ENCODE measurements at places on chromosomes 6 and 20.
A peak's percentile ranks its signal among the peaks of the same experiment; 100 is the strongest.

DNA sequence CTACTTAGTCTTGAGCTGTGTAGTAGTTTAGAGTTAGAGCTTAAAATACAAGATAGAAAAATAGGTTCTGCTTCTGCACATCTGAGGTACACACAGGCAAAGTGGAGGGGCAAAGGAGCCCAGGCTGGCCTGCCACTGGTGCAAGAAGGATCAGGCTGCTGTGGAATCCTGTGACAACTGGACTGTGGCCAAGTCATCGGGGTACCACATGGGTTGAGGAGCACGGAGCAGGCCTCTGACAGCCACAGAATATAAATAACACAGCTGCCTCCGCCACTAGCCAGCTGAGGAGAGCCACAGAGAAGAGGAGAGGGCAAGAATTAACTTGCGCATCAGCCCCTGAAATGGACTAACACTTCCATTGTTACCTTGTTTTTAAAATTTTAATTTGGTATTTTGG is 206.0 kb upstream of the MARCKS start:
- no peak for DNase-seq

DNA sequence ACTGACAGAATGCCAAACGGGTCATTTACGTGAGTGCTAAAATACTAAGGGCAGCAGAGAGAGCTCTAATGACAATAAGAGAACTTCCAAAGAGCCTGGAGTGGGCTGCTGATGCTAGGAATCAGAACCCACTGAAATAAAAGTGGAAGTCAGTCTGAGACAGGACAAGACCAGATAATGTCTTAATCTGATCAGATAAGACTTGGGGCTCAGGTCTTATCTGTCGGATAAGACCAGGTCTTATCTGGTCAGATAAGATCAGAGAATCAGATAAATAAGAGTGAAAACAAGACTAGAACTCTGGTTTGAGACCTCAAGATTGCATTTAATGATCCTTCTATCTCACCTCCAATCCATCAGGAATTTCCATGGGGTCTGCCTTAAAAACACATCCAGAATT is 18.6 kb downstream of the LRP11 start:
- DNase-seq = no peak

- no peak for DNase-seq
These were observed 14.3 kb downstream of the PRPH2 start for GRCh38 chr6:42708096-42708495.

- DNase-seq = no peak
These were observed 183.5 kb upstream of the CST7 start for GRCh38 chr20:24765316-24766142.

- no peak for DNase-seq
These were observed 46.4 kb upstream of the CAP2 start for GRCh38 chr6:17347012-17347411.

- DNase-seq = peak; percentile 1
These were observed 118.2 kb downstream of the RPS12 start for GRCh38 chr6:132932588-132932987.

- no peak for DNase-seq
These were observed 66.9 kb upstream of the CDH4 start for GRCh38 chr20:61185181-61185580.

- no peak for DNase-seq
These were observed 154.1 kb upstream of the BMP2 start for GRCh38 chr20:6613280-6613861.

DNA sequence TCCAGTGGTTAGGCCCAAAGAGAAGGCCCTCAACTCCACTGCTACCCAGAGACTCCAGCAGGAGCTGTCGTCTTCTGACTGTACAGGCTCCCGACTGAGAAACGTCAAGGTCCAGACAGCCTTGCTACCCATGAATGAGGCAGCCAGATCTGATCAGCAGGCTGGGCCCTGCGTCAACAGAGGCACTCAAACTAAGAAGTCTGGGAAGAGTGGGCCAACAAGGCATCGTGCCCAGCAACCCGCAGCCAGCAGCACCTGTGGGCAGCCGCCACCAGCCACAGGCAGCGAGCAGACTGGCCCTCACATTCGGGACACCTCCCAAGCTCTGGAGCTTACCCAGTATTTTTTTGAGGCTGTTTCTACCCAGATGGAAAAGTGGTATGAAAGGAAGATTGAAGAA is 8.1 kb downstream of the LYRM2 start:
- no peak for DNase-seq

DNA sequence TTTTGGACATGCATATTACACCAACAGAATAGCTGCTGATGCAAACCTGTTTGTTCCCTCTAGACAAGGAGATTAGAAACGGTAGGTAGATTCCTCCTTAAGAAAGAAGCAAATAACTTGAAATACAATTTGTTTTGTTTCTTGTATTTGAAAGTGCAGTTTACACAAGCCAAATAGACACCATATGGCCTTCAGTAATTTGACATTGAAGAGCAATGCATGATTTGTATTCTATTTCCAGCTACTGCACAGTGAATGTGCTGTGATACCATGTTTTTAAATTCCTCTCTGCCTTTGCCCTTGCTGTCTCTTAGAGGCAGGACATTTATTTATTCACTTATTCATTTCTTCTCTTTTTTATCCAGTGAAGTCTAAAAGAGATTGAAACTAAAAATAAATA is 31.9 kb upstream of the ANKEF1 start:
- DNase-seq = no peak

DNA sequence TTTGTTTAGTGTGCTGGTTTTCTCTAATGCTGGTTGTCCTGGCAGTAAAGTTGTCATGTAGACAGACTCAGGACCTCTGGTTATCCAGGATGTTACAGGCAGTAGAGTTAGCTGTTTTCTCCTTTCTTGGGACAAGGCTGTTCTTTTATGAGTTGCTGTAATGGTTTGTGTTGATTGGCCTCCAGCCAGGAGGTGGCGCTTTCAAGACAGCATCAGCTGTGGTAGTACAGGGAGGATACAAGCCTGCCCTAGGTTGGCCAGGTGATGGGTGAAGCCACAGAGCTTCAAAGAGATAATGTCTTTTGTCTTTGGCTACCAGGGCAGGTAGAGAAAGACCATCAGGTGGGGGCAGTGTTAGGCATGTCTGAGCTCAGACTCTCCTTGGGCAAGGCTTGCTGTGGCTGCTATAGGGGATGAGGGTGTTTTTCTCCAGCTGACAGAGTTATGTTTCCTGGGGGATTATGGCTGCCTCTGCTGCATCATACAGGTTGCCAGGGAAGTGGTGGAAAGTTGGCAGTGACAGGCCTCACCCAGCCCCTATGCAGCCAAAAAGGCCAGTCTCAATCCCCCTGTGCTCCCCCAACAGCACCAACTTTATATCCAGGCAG is 127.2 kb upstream of the TAB2 start:
- peak; percentile 5 for DNase-seq

DNA sequence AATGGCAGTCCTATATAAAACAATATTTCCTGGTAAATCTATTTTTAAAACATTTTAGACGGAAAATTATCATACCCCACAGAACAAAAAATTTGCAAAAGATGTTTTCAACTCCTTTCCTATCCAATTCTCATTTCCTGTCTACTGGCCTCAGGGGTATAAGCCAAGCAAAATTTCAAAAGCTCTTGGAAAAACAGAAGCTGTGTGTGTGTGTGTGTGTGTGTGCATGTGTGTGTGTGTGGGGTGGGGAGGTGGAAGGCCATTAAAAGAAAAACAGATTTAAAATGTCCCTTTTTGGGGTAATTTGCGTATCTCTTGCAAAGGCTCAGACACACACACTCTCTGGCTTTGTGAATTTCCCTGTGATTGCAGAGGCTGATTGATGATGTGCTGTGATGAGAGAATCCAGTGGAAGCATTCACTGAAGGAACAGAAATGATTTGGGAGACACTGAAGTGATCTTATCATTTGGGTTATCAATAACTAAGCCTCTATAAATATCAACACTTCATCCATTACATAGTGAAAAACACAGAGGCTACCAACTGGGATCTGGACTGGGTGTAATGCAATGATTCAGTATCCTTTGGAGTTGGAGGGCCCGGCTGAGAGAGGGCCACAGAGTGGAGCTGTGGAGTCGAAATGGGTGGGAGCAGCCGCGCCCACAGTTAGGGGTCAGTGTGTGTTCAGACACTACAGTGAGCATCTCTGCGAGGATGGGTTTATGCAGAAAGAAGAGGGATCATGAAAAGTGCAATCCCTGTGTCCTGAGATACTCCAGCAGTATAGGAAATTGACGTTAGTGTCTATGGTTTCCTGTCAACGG is 106.8 kb upstream of the PREP start:
- DNase-seq = no peak

DNA sequence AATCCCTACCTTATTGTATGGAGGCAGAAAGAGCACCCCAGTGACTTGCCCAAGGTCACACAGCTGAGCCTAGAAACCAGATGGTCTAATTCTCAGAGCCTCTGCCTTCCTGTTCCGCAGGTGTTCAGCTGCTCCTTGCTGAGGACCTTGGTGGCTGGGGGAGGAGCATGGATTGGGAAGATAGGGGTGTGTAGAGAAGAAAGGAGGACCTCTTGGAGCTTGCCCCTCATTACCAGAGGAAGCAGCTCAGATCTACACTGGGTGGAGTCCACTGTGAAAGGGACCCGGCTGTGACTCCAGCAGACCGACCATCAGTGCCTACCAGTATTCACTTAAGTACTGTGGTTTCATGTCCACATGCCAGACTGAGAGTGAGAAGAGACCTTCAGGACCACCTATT is 15.2 kb downstream of the FOXP4 start:
- DNase-seq = no peak

GRCh38 chr6:50845499-50846143 is 26.9 kb downstream of the TFAP2B start:
- no peak for DNase-seq

GRCh38 chr6:11283629-11284028 is 51.2 kb upstream of the NEDD9 start:
- no peak for DNase-seq

DNA sequence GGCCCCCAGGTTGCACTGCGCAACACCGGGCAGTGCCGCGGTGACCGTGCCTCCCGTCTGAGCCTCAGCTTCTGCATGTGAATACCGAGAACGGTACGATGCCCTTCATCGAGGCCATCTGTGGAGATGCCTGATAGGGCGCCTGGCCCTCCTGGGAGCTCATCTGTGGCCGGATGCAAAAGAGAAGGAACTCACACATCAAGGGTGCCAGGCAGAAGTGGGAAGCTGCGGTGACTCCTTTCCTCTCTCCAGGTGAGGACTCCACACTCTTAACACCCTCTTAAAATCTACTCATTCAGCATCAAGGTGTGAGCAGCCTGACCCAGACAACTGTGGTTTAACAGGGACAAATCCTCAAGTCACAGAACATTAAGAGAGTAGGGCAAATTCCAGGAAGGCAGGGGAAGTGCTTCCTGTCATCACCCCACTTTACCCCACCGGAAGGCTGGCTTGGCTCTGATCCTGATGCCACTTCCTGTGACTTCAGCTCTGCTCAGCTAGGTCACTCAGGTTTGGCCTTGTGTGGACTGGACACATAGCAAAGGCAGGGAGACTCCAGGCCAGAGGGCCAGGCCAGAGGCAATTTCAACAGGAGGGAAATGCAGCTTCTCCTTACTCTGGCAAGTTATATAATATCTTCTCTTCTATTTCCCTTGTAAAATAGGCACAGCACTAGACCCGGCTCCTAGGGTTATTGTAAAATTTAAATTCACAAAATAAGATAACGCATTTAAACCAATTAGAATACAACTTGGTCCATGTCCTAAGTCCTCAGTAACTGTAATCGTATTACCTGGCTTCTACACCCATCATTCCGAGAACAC is 69.4 kb downstream of the CPNE5 start:
- peak; percentile 51 for DNase-seq

DNA sequence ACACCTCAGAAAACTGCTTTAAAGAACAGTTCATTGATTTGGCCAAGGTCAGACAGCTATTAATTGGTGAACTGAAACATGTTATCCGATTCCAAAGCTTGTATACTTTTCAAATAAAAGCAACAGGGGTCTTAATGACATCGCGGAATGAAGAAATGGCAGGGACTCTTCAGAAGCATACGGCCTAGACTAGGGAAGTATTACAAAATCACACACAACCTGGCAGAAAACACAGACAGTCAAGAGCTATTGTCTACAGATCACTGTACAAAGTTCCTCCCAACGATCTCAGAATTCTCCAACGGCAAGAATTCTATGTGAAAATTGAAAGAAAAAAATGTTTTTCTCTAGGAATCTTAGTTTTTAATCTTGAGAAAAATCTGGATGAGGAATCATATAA is 105.5 kb downstream of the PTPRK start:
- DNase-seq = no peak

- DNase-seq = no peak
These were observed 39.6 kb upstream of the CSE1L start for GRCh38 chr20:49006446-49006980.

GRCh38 chr6:137045222-137045789 is 541 bp upstream of the IL20RA start:
- DNase-seq = no peak

DNA sequence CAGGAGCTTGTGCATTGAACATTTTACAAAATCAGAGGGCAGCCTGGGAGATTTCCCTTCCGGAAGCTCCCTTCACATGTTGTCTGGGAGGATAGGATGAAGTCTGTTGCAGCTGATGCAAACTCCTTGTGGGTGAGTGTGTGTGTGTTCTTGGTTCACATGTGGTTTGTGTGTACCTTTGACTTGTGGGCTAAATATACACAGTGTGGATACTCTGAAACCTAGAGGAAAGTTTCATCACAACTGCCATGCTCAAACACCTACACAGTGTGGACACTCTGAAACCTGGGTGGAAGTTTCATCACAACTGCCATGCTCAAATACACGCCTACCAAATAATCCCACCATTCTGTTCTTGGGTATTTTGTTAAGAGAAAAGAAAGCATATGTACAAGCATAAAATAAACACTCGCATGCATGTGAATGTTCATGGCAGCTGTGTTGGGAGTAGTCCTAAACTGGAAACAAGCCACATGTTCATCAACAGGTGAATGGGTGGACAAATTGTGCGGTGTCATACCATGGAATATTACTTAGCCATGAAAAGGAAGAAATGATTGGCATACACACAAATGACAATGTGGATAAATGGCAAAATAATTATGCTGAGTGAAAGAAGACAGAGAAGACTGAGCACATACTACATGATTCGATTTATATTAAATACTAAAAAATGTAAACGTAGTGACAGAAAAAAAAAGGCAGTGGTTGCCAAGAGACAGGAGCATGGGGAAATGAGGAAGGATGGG is 1.8 kb downstream of the SCP2D1 start:
- no peak for DNase-seq

- DNase-seq = no peak
These were observed 266.3 kb downstream of the CDC5L start for GRCh38 chr6:44653761-44654218.

GRCh38 chr6:71453371-71453706 is 164.7 kb downstream of the OGFRL1 start:
- no peak for DNase-seq

- DNase-seq = no peak
These were observed 24.2 kb downstream of the RNASET2 start for GRCh38 chr6:166932116-166932515.

GRCh38 chr20:51446656-51447055 is 95.9 kb downstream of the NFATC2 start:
- DNase-seq = peak; percentile 88

- no peak for DNase-seq
These were observed 54.3 kb upstream of the TCF21 start for GRCh38 chr6:133834472-133835170.

- DNase-seq = peak; percentile 24
These were observed 6.7 kb downstream of the RAET1E start for GRCh38 chr6:149891259-149891658.

All from GM23248 (cell line).